ENCODE measurements at places on chromosomes 6 and 20. TPM values are rescaled to one million over a fixed set of nuclear protein-coding genes. Genes with fewer than 3 reads are reported as not detected.

- no peaks in the 10 kb centered on the region for H3K4me1 ChIP-seq
- H3K27me3 ChIP-seq: no peaks in the 10 kb centered on the region
- no peak overlapping the region for H3K4me3 ChIP-seq
- no peak for DNase-seq
Measured at GRCh38 chr20:39823224-39823623, 861.1 kb downstream of the DHX35 start.

The PBOV1 gene
- not detected for total RNA-seq

- H3K27ac ChIP-seq: no peak overlapping the region
- H3K4me1 ChIP-seq: no peaks in the 10 kb centered on the region
- H3K36me3 ChIP-seq: no peaks in the 10 kb centered on the region
- DNase-seq: no peak
- no peak overlapping the region for H3K4me3 ChIP-seq
Measured at GRCh38 chr6:159074876-159075275, 30.1 kb upstream of the TAGAP start.

DNA sequence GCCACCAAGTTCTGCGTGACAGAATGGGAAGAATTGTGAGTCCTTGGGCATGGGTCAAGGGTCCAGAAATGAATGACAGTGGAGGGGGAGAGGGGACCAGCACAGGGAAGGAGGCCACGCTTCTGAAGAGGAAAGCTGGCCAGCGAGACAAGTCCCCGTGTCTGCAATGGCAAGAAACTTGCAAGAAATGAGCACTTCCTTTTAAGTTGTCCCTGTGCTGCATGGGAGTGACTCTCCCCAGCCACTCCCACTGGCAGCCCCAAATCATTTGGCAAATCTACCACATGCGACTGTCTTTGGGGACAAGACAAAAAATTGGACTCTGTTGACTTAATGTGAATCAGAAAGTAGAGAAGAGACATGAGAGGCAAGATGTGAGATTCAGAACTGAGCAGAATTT is 242.2 kb upstream of the RREB1 start:
- H3K4me3 ChIP-seq: no peak overlapping the region
- DNase-seq: no peak
- no peaks in the 10 kb centered on the region for H3K4me1 ChIP-seq
- no peaks in the 10 kb centered on the region for H3K36me3 ChIP-seq
- H3K27ac ChIP-seq: no peak overlapping the region

- no peak overlapping the region for H3K4me3 ChIP-seq
- H3K27ac ChIP-seq: no peak overlapping the region
- no peaks in the 10 kb centered on the region for H3K4me1 ChIP-seq
- no peak for DNase-seq
- H3K36me3 ChIP-seq: no peaks in the 10 kb centered on the region
Measured at GRCh38 chr6:112470950-112471349, 123.8 kb downstream of the RFPL4B start.

DNA sequence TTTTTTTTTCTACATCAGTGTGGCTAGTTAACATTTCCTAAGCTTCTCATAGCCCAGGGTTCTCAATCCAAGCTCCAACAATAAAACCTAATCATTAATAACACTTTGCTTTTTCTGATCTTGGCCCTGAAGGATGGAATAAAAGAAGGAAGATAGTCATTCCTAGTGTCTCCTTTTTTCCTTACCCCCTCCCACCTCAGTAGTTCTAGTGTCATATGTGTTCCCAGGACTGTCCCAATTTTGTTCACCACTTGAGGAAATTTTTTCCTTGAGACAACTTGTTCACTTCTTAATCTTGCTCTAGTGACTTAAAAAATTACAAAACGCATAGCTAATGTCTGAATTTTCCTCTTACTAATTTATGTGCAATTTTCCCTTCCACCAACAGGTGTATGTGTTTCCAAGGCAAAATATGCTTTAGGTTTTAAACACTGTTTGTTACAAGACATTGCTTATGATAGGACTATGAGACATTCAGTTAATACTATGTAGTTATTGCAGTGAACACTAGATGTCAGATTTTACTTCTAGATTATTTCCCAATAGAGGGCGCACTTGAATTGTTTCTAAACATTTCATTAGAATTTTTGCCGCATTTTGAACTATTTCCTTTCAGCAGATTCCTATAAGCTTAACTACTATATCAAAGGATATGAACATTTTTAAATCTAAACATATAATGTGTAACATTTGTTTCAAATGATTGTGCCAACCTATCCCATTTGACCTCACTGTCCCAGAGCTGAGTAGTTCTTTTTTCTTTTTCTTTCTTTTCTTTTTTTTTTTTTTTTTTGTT is 18.5 kb upstream of the C6orf141 start:
- H3K36me3 ChIP-seq: no peaks in the 10 kb centered on the region
- H3K4me3 ChIP-seq: no peak overlapping the region
- H3K4me1 ChIP-seq: no peaks in the 10 kb centered on the region
- no peak for DNase-seq
- H3K27ac ChIP-seq: no peak overlapping the region

DNA sequence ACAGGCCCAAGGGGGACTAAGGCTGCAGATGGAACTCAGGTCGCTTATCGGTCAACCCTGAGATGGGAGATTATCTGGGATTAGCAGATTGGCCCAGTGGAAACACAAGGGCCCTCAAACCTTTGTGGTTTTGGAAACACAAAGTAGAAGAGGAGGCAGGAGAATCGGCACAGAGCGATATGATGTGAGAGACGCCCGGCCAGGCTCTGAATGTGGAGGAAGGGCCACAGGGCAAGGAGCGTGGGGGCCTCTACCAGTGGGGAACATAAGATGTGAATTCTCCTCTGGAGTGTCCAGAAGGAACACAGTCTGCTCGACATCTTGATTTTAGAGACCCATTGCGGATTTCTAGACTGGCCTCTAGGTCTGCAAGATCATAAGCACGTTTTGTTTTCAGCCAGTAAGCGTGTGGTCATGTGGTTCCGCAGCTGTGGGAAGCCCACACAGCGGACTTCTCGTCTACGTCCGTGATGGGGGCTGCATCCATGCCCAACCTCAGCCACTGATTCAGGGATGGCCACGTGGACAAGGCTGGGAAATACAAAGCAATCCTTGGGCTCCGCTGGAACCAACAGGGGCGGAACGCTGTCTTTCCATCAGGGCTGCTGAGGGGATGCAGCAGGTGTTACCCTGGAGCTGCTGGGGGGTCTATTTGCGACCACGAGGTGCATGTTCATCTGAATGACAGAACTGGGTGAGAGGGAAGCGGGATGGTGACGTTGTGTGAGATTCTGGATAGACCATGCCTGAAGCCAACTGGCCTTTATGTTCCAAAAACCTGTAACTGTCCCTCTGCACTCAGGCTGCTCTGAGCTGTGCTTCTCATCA is 127.6 kb upstream of the PMEPA1 start:
- no peak for DNase-seq
- H3K4me3 ChIP-seq: no peak overlapping the region
- H3K27ac ChIP-seq: no peak overlapping the region
- no peaks in the 10 kb centered on the region for H3K27me3 ChIP-seq
- H3K4me1 ChIP-seq: no peaks in the 10 kb centered on the region

GRCh38 chr6:132612449-132613108 is 11.5 kb downstream of the TAAR2 start:
- no peaks in the 10 kb centered on the region for H3K27me3 ChIP-seq
- no peak overlapping the region for H3K27ac ChIP-seq
- H3K4me1 ChIP-seq: no peaks in the 10 kb centered on the region
- DNase-seq: no peak

All from prostate gland (tissue), 2 donors.